ENCODE measurements at places on chromosomes 13 and 19.

GRCh38 chr13:93409001-93409400 lies 182.4 kb downstream of the GPC6 start:
- DNase-seq: no peak

- no peak for DNase-seq
These were observed 57.8 kb downstream of the GGACT start for GRCh38 chr13:100530671-100531213.

DNA sequence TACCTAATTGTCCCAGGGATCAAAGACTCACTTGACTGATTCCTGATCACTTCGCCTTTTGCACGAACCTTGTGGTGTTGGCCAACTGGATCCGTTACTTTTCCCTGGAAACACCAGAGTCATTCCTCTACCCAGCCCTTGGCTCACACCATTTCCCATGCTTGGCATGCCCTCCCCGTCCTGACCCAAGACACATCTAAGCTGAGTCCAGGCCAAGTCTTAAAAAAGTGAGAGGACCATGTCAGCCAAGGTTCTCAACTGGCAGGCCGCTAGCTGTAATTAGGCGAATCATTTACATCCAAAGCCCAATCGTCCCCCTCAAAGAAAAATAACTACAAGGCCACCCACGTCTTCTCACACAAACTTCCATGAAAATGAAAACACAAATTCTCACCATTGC lies 11.5 kb downstream of the PLAUR start:
- no peak for DNase-seq

DNA sequence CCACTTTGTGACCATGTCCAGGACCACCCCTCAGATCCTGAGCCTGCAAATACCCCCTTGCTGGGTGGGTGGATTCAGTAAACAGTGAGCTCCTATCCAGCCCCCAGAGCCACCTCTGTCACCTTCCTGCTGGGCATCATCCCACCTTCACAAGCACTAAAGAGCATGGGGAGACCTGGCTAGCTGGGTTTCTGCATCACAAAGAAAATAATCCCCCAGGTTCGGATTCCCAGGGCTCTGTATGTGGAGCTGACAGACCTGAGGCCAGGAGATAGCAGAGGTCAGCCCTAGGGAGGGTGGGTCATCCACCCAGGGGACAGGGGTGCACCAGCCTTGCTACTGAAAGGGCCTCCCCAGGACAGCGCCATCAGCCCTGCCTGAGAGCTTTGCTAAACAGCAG lies 7.7 kb upstream of the CEACAM7 start:
- DNase-seq: no peak

GRCh38 chr13:85799097-85799582 lies at the start of gene SLITRK6:
TSS of gene SLITRK6 (minus strand) at chr13:85799419. CDS start at chr13:85796508, 2,911 bp downstream.
- peak; percentile 48 for DNase-seq

DNA sequence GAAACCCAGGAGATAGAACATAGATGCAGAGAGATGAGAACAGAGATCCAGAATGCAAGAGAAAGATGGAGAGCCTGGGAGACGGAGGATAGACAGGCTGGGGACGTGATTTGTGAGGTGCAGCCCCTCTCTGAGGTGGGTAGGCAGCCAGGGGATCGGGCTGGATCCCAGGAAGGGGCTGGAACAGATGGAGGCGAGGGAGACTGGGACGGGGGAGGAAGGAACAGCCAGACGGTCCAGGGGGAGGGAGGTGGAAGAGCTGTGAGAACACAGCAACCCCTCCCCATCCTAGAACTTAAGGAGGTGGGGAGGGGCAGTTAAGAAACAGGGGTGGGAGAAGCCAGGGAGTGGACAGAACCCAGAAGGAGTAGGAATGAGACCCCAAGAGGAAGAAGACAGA lies 3.1 kb downstream of the SLC17A7 start:
- DNase-seq: no peak

- no peak for DNase-seq
These were observed 27.2 kb upstream of the CBY2 start for GRCh38 chr13:45674908-45675307.

- no peak for DNase-seq
These were observed 84.0 kb upstream of the LSM14A start for GRCh38 chr19:34088292-34088691.

- DNase-seq: no peak
These were observed 19.8 kb downstream of the DNM2 start for GRCh38 chr19:10737722-10738121.

DNA sequence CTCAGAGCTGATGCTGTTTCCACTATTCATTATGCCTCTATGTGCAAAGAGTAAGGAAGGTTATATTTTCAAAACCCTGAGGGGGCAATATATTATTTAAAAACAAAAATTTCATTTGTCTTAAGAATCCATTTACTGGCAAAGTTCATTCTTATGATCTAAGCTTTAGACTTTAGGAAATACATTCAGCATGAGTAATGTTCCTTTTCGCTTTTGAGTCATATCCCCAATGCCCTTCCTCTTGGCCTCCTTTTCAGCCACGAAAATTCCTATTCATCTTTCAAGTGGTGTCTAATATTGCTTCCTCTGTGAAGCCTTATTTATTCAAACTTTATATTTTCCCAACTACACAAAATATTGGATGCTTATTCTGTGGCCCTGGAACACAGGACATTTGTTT lies 1317.0 kb downstream of the PCDH9 start:
- no peak for DNase-seq

DNA sequence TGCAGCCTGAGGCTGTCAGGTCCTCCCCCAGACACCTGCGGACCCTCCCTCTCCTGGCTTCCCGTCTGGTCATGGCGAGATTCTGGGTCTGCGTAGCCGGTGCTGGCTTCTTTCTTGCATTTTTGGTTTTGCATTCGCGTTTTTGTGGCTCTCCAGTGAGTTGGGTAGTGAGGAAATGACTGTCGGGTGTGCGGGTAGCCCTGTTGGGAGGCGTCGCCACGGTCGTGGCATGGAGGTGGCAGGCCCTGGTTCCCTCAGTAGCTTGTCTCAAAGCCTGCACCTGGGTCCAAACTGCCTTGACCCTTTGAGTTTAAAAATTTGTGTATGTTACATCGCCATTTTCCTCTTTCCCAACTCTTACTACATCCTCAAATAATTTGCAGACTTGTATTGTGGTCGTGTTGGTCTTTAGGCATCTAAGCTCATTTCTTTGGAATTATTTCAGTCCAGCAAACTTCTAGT lies 344 bp downstream of the NHLRC3 start:
- no peak for DNase-seq

DNA sequence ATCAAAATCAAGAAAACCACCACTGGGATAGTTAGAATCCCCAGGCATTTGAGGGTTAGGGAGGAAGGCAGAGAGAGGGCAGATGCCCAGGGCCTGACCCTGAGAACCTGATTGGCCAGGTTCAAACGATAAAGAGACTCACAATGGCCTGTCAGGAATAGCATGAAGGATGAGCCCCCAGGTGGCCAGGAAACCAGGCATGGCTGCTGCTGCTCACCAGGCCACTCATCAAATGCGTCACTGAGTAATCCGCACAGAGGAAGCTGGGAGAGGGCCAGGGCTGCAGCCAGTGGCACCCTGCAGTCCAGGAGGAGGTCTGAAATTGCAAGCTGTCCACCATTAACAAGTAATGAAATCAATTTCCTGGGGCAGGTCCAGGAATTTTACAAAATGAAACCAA lies 111.3 kb downstream of the KATNAL1 start:
- peak; percentile 60 for DNase-seq

DNA sequence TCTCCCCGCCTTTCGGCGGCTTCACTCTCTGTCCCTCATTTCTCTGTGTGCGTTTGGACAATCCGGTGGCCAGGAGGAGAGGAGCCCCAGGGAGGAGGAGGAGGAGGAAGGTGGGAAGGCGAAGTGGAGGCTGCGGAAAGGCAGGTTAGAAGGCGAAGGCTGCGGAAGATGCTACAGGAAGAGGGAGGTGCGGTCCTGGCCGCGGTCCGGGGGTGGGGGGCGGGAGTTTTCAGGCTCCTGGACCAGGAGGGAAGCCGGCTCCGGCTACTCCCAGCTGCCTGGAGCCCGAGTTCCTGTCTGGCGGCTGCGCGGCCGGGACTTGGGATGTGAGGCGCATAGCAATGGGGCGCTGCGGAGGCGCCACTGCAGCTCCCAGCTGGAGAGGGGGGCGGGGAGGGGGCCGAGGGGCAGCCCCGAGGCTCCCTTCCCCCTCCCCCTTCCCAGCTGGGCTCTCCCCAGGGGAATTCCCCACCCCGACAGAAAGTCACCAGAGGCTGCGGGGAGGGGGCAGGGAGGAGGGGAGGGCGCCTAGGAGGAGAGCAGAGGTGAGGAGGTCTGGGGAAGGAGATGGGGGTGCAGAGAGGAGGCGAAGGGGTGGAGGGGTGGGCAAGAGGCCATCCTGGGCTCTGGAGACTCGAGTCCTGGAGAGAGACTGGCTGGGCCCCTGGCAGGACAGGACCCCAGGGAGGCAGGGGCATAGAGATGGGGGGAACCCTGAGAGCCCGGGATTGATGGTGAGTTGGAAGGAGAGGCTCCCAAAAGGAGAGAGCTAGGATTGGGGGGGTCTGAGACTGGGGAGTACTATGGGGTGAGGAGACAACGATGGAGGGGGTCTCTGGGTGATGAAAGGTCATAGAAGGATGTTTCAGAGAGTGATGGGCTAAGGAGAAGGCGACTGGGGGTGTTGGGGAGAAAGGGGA lies 2.0 kb downstream of the LRRC4B start:
- no peak for DNase-seq

GRCh38 chr19:17610384-17610783 lies 54.9 kb downstream of the COLGALT1 start:
- no peak for DNase-seq

DNA sequence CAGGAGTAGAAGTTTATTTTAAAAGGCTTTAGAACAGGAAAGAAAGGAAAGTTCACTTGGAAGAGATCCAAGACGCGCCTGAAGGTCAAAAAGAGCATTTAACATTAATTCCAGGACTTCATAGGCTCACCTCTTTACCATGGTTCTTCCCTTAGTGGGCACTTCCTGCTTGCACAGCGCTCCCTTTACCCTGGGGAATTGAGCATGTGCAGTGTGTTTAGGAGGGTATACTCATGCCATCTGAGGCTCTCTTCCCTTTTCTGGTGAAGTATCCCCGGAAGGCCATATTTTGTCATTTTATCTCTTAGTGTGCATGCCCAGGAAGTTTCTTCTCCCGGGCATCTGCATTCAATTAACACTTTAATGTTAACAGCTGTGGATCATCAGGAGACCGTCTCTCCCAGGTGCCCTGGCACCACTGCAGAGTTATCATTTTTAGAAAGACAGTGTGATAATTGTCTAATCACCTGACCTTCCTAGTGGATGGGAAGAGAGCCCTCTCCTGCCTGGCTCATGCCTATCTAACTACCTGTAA lies 66.1 kb upstream of the ABCC4 start:
- DNase-seq: no peak

DNA sequence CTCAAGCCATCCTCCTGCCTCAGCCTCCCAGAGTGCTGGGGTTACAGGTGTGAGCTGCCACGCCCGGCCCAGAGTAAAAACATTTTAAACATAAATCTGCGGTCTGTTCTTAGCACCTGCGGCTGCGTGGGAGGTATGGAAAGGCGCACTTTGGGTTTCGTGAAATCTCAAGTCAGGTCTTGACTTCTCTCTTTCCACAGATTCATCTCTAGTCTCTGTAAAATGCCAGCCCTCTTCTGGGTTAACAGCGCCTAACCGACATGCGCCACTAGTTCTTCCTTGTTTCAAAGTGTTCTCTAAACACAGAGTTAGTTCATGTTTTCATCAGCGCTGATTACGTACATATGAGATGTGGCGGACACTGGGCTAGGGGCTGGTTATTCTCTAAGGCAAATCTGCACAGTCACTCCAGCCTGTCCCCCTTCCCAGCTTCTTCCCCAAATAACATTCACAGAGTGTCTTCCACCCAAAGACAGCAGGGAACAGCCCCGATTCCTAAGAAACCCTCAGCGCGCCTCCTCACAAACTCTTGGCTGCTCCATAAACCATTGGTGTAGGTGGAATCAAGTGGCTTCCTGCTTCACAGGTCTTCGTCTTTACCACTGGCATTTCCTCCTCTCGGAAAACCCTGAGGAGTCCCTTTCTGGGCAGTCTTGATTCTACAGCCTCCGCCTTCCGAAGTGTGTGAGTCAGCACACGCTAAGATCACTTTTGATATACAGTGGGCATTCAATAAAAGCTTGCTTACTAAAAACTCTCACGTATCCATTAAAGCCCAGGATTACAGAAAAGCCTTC lies 1.4 kb downstream of the PARP4 start:
- no peak for DNase-seq

DNA sequence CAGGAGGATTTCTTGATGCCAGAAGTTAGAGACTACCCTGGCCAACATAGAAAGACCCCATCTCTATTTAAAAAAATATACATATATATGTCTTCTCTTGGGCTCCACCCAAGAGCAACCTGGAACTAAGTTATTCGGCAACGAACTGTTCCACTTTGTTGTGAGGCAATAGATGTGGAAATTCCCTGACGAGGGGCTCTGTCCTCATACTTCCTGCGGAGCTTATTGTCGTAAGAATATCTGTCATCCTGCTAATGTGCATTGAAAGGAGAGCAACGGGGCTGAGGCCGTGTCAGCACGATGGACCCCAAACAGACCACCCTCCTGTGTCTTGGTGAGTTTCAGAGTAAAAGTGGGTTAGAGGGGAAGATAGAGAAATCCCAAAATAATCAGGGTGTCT lies at the start of gene FCAR:
Gene FCAR (plus strand): TSS at position 246 of the 400 bp plus-strand sequence. CDS start 55 bp downstream, at position 301.
- no peak for DNase-seq
